Muscle of leg (tissue), 16 donors: ENCODE measurements at places on chromosomes 1 and 21. TPM values are rescaled to one million over a fixed set of nuclear protein-coding genes. Genes with fewer than 3 reads are reported as not detected.

RNF186 gene
- not detected for total RNA-seq

E2F2 gene
- total RNA-seq, result 3.5 TPM

APOBEC4 gene
- total RNA-seq, result not detected

LEFTY2 gene
- total RNA-seq, result 2.7 TPM

RAD54L gene
- total RNA-seq, result 2.8 TPM

DNA sequence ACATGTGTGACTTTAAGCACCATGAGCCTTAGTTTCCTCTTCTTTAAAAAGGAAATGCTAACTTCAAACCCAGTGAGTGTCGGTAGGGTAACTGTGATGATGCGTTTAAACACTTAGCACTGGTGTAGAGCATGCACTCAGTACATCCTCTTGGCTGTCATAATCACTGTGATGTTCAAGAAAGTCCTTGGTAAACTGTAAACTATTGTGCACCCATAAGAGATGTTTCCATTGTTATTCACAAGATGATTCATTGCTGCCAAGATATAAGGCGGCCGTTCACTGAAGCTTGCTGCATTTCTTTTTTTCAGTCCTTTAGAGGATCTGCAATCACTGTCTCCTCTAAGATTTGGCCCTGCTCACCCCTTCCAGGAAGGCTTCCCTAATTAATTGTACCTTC, 61.8 kb upstream of the DAB1 start:
- H3K4me1 ChIP-seq, result no peaks in the 10 kb centered on the region
- H3K36me3 ChIP-seq, result no peaks in the 10 kb centered on the region
- H3K27ac ChIP-seq, result no peak overlapping the region
- no peaks in the 10 kb centered on the region for H3K27me3 ChIP-seq
- no peak overlapping the region for H3K4me3 ChIP-seq

DNA sequence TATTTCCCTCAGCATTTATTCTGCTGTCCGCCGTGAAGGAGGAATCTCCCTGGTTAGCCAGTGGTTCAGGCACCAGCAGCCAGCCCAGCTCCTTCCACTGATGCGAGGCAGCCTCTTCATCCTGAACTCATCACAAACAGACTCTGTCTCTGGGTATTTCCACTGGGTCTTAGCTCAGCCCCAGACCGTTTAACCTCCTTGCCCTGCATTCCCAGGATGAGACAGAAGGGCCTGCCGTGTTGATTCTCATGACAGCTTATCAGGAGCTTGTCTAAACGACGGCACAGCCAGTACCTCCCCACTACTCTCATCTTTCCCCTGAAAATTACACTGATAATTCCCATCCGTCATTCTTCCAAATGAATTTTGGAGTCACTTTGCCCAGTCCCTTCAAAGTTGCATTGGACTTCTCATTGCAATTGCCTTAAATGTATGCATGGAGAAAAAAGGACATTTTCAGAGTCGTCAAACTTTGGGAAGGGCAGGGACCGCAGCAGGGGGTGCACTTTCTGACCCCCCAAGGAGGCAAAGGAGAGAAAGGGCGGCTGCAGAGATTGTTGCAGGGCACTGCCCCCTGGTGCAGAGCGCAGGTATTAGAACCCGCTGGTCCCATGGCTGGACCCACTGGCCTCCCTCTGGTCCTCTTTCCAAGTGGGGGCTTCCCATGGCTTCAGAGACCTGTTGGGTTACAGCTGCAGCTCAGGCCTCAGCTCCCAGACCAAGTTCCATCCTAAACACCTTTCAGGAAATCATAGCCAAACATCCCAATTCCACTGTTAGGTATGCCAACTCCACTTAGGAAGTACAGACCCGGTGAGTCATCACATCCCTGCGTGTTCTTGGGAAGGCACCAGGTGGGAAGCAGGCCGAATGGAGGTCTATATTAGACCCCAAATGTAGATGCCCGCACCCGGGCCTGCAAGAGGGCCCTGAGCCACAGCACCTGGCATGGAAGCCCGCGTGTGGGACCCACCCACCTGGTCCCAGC, 3.7 kb upstream of the MEGF6 start:
- H3K27me3 ChIP-seq, result peaks cover 36% of the 10 kb centered on the region
- H3K36me3 ChIP-seq, result no peaks in the 10 kb centered on the region
- DNase-seq, result no peak
- H3K27ac ChIP-seq, result no peak overlapping the region
- H3K4me3 ChIP-seq, result no peak overlapping the region

DNA sequence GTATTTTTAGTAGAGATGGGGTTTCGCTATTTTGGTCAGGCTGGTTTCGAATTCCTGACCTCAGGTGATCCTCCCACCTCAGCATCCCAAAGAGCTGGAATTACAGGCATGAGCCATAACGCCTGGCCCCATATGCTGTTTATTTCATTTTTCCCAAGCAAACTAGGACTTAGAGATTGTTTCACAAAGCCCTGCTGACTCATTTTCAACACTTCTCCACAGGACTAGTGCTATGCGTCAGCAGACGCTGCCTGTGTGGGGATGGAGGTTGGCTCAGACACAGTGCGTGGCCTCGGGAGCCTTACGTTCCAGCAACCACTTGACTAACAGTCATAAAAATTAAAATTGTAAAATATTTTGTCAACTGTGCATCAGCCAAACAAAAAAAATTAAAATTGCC, 22.7 kb downstream of the PKNOX1 start:
- H3K4me1 ChIP-seq, result peaks cover 16% of the 10 kb centered on the region
- H3K36me3 ChIP-seq, result no peaks in the 10 kb centered on the region
- H3K27ac ChIP-seq, result no peak overlapping the region
- no peaks in the 10 kb centered on the region for H3K27me3 ChIP-seq
- no peak overlapping the region for H3K4me3 ChIP-seq

DNA sequence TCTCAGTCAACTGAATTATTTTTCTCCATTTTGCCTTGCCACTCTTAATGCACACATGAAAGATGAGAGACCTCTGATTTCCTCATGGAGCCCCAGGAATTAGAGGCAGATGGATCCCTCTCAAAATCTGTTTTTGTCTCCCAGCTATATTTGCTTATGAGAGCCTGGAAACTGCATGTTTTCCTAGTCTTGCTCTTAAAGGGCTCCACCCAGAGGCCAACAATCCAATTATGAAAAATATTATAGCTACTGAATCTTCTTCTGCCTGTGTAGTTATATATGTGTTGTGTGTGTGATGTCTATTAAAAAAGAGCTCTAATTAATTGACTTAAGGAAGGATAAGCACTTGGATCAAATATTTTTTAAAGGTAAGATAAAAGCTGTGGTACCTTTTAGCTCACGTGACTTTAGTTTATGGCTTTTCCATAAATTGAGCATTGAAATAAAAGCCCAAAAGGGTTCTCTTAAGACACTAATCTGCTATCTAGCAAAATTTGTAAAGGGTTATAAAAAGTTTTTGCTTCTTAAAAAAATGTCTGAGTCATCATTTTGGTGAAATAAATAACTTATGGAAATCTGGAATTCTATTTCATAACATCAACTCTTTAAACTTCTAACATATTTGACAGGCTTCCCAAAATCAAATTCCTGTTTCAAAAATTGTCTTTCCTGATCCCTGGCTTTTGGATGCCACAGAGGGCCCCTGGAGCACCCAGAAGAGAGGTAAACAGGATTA, 31.2 kb upstream of the TSPEAR start:
- H3K4me3 ChIP-seq, result no peak overlapping the region
- no peak overlapping the region for H3K27ac ChIP-seq
- DNase-seq, result no peak
- H3K4me1 ChIP-seq, result no peaks in the 10 kb centered on the region
- no peaks in the 10 kb centered on the region for H3K36me3 ChIP-seq

DNA sequence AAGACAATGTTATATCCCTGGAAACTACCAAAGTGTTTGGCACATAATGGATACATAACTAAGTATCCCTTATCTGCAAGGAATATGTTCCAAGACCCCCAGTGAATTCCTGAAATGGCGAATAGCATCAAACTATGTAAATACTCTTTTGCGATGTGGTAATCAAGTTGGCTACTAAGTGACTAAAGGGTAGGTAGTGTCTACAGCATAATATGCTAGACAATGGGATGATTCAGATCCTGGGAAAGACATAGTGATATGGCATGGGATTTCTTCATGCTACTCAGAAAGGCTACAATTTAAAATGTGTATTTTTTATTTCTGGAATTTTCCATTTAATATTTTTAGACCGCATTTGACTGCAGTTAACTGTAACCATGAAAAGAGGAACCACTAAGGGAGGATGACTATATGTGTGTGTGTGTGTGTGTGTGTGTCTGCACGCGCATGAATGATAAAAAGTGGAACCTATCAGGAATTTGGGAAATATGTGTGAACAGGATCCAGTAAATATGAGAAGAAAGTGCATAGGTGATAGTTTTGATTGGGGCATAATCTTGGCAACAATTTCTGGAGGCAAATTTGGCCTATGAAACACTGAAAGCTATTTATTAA, 1899.9 kb downstream of the NCAM2 start:
- H3K27me3 ChIP-seq, result no peaks in the 10 kb centered on the region
- no peaks in the 10 kb centered on the region for H3K36me3 ChIP-seq
- no peak for DNase-seq
- H3K4me3 ChIP-seq, result no peak overlapping the region
- no peaks in the 10 kb centered on the region for H3K4me1 ChIP-seq

- peaks cover 2% of the 10 kb centered on the region for H3K36me3 ChIP-seq
- H3K27ac ChIP-seq, result no peak overlapping the region
- DNase-seq, result no peak
- H3K4me1 ChIP-seq, result peaks cover 11% of the 10 kb centered on the region
Observed at GRCh38 chr21:36732761-36733160, 33.8 kb downstream of the SIM2 start.

DNA sequence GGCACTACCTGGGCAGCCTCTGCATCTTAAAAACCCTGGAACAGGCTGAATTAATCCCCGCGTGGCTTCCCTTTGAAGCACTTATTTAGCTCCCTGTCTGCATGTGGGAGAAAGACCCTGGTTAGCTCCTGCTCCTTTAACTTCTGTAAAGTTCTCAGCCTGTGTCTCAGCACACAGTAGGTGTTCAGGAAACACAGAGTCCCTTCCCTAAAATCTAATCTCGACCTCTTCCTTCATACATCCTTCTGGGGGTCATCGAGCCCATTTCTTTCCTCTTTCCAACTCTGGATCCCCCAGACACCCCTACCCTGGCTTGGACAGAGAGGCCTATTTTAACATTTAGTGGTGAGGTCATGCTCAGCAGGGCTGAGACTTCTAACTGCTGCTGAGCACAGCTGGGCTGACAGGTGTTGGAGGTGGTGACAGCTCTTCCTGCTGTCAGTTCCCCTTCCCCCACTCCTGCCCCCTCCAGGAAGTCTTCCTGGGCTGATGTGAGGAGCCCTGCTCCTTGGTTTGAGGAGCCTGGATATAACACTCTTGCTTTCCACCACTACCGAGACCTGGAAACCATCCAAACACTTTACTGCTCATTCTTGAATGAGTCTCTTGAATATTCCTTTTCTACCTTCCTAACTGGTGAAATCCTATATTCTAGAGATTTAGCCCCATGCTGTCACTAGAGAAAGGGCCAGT, 5.3 kb downstream of the E2F2 start:
- H3K4me3 ChIP-seq, result no peak overlapping the region
- H3K27me3 ChIP-seq, result no peaks in the 10 kb centered on the region
- peak; percentile 44 for DNase-seq
- peak overlapping the region; percentile 77 for H3K27ac ChIP-seq
- H3K4me1 ChIP-seq, result peaks cover 66% of the 10 kb centered on the region

- no peak for DNase-seq
- no peak overlapping the region for H3K27ac ChIP-seq
- peaks cover 2% of the 10 kb centered on the region for H3K27me3 ChIP-seq
- H3K36me3 ChIP-seq, result no peaks in the 10 kb centered on the region
- H3K4me3 ChIP-seq, result no peak overlapping the region
Observed at GRCh38 chr21:34360488-34361241, 3.1 kb upstream of the KCNE2 start.

DNA sequence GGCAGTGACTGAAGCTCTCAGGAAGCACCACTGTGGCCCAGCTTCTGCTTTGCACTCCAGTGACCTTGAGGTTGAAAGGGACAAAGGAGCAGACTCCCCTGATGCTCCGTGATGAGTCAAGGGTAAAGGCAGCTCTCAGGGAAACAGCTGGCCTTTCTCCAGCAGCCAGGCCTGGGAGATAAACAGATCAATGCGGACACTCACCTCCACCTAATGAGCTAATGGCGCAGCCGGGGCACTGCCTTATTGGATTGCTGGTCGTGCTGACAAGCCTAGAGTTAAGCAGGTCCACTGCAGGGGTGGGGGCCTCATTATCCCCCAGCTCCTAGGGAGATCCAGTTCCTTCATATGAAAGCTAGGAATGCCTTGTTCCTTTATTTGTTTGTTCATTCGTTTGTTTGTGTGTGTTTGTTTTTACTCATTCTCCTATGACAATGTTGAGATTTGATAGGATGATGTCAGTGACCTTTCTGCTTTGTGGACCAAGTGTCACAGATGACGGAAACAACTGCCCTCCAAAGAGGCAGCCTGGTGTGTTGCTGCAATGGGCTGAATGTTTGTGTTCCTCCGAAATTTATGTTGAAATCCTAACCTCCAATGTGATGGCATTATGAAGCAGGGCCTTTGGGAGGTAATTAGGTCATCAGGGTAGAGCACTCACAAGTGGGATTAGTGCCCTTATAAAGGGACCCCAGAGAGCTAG, 141.4 kb upstream of the BEND5 start:
- H3K27me3 ChIP-seq, result no peaks in the 10 kb centered on the region
- H3K27ac ChIP-seq, result no peak overlapping the region
- no peak for DNase-seq
- no peaks in the 10 kb centered on the region for H3K4me1 ChIP-seq
- H3K36me3 ChIP-seq, result no peaks in the 10 kb centered on the region

DNA sequence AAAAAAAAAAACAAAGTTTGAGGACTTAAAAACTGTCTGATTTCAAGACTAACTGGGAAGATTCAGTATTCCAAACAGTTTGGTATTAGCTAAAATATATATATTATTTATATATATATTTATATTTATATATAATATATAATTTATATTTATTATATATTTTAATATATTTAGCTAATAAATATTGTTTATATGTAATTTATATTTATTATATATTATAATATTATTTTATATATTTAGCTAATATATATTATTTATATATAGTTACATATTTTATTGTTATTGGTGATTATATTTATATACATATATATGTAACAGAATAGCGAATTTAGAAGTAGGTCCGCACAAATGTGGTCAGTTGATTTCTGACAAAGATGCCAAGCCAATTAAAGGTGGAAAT, 480.2 kb upstream of the C1orf87 start:
- no peak overlapping the region for H3K27ac ChIP-seq
- H3K4me1 ChIP-seq, result no peaks in the 10 kb centered on the region
- H3K36me3 ChIP-seq, result no peaks in the 10 kb centered on the region
- no peak overlapping the region for H3K4me3 ChIP-seq
- DNase-seq, result no peak
